ENCODE measurements at places on chromosomes 2 and 18.

DNA sequence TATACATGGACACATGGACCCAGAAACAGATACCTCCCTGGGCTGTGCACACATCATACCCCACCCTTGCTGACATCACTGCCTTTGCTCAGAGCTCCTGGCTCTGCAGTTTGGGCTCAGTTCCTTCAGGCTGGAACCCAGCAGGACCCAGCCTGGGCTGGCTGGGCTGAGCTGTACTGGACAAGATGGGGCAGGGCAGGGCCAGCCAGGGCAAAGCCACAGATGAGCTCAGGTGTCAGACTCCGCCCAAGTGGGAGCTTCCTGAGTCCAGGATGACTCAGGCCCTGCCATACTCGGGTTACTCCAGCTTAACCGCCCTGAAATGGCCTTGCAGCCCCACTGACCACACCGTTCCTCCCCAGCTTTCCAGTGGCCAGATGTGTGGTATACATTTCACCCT is 284.9 kb downstream of the OSR1 start:
- DNase-seq, result peak; percentile 59

DNA sequence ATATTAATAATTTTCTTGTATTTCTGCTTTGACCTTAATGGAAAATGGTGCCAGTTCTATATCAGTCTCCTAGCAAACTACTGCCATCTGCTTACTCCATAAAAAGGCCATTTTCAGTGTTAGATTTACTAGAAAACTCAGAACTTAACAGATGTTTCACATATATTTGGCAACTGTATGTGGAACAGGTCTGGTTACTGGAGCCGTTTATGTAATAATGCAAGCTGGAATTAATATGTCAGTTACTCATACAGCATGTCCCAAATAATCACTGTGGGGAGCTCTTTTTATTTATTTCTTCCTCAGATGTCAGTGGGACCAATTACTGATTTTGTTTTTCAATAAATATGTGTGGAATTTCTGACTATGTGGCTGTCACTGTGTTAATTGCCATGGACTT is 1247.6 kb downstream of the CNTNAP5 start:
- DNase-seq, result no peak

DNA sequence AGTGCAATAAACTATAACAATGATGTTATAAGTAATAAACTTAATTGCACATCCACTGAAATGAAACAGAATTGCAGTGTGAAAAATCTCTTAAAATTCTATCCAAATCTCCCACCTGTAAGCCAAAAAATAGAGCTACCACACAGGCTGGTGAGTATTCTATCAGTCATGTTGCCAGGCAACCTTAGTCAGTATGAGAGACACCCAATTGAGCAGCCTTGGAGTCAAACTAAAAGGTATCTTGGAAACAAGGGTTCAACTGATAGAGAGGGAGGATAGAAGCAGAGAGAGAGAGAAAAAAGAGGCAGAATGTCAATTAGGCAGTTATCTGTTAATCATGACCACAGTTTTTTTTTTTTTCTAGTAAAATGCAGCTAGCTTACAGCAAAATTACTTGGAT is 45.8 kb downstream of the GALNT13 start:
- no peak for DNase-seq

- no peak for DNase-seq
Measured at GRCh38 chr2:126634273-126634861, 21.6 kb upstream of the GYPC start.

GRCh38 chr2:23639406-23639982 is 254.5 kb downstream of the KLHL29 start:
- DNase-seq, result no peak

GRCh38 chr2:85062565-85062964 is 70.6 kb upstream of the TCF7L1 start:
- DNase-seq, result peak; percentile 77

- no peak for DNase-seq
Measured at GRCh38 chr2:167842047-167842446, 405.3 kb downstream of the STK39 start.

GRCh38 chr2:113200236-113200635 is 26.5 kb downstream of the PSD4 start:
- no peak for DNase-seq

GRCh38 chr18:12659904-12660605 is 2.1 kb upstream of the SPIRE1 start:
- DNase-seq, result peak; percentile 31

- no peak for DNase-seq
Measured at GRCh38 chr2:171568089-171568488, 45.8 kb downstream of the CYBRD1 start.

DNA sequence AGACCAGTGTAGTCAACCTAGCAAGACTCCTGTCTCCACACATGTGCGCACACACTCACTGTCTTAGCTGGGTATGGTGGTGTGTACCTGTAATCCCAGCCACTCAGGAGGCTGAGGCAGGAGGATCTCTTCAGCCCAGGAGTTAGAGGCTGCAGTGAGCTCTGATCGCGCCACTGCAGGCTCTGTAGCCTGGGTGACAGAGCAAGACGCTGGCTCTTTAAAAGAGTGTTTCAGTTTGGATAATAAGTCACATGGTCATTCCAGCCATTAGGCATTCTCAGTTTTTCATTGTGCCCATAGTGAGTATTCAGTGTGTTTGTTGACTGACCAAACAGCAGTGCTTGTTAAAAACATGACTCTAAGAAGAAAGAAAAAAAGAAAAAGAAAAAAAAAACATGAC is 31.0 kb downstream of the RAB10 start:
- DNase-seq, result no peak

DNA sequence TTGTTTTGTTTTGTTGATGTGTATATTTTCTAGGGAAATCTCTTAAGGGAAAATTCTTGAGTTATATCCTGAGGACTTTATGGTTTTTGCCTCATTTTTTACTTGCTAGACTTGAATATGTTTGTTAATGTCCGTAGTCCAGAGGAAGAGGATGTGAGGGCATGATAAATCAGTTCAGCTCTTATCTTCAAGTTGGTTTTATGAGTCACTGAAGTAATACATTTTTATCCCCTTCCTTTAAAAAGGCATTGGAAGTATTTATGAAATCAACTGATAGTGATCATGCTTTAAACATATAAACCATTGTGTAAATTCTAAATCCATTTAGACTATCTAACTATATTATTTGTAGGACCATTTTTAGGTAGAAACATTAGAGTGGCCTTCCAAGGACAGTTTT is 43.9 kb upstream of the CYBRD1 start:
- DNase-seq, result no peak

DNA sequence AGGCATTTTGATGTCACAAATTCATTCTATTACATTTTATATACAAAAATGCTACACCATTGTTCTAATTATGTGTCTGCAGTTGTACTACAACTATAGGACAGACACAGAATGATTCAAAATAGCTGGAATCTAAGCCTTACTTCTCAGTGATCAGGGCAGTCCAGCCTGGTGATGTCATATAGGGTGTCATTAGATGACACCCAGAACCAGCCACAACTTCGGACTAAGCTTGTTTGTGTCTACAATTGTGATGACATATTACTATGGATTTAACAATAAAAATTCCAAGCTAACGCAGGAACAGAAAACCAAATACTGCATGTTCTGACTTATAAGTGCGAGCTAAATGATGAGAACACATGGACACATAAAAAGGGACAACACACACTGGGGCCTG is 31.0 kb downstream of the M1AP start:
- no peak for DNase-seq

DNA sequence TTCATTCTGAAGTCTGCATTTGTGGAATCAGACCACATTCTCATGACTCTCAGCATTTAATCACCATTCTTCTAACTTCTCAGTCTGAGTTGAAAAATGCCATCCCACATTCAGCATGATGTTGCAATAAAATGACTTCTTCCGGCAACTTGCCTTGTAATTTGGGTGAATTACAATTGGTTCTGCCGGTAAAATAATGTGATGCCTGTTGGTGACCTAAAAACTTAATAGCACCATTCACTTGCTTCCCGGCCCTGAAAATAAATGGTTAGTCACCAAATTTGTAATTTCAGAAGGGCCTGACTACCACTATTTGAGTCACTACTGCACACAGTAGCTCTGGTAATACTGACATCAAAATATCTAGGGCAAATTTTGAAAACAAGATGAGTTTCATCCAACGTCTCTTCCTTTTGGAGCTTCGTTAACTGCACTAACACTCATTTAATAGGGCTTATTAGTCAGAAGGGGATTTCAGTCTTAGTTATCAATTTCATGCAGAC is 637.1 kb upstream of the CHAC2 start:
- DNase-seq, result no peak

GRCh38 chr18:78196280-78196679 is 783.3 kb upstream of the SALL3 start:
- no peak for DNase-seq

GRCh38 chr2:184119989-184120800 is 478.1 kb upstream of the ZNF804A start:
- no peak for DNase-seq

- no peak for DNase-seq
Measured at GRCh38 chr2:15640261-15640711, 48.6 kb downstream of the DDX1 start.

GRCh38 chr2:28704621-28705020 is 47.0 kb upstream of the PPP1CB start:
- no peak for DNase-seq

- no peak for DNase-seq
Measured at GRCh38 chr18:36389811-36390581, 92.5 kb downstream of the FHOD3 start.

DNA sequence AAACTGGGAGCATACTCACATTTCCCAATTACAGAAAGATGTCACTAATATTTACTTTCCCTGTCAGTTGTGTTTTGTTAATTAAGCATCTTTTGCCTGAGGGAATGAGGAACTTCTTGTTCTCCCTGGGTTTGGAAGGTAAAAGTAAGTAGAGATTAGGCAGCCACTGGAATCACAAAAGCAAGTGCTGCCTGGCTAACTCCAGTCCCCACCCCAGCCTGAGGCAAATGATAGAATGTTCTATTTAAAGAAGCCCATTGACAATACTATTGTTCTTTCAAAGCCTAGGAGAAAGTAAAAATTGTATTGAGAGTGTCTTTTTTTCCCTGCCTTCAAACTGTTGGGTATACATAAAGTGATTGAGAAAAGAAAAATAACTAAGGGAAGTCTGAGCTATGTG is 93.8 kb downstream of the MBD2 start:
- DNase-seq, result no peak

DNA sequence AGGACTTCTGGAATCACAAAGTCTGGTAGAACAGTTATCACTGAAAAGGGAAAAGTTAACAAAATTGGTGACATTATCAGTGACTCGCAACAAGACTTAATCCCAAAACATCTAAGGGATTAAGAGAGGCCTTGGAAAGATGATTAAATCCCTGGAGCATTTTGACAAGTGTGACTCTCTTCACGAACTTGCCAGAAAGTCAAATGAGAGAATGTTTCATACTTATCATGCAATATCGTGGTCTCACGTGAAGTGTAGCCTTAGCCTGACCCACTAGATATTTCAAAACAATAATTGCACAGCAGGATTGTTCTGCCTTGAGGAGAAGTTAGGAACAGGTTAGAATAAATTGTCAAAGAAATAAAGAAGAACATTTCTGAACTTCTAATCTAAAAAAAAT is 104.5 kb downstream of the COL6A3 start:
- DNase-seq, result no peak
